ENCODE measurements at places on chromosomes 12 and 14.

DNA sequence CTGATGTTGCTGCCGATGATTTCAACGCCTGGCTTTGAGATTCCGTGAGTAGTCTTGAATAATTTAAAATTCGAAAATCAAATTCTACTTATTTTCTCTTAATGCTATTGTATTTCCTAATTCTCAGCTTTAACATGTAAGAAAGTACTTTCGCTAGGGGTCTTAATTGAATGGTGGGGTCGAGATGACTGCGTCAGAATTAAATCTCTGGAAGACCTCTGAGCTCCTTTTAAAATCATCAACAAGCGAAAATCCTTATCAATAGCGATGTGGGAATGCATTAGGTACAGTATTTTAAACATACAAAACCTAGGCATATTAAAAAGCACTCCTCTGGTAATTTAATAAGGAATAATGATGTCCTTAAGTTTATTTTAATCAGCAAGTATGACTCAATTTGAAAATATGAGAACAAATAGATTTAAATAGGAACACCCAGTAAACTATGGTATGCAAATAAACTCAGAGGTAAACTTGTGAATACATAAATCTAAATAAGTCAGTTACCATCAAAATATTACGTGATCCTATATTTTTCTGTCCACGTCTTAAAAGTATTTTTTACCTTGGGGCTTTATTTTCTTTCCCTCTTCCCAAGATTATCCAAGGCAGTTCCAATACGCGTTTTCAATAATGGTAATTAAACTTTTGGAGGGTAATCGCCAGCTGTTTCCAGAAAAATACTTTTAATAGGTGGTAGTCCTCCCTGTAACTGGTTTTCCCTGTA lies 1.4 kb downstream of the FOXA1 start:
- DNase-seq, result no peak

- no peak for DNase-seq
Observed at GRCh38 chr12:78778339-78778738, 86.2 kb upstream of the SYT1 start.

GRCh38 chr12:52528641-52529143 lies 8.5 kb upstream of the KRT5 start:
- no peak for DNase-seq

DNA sequence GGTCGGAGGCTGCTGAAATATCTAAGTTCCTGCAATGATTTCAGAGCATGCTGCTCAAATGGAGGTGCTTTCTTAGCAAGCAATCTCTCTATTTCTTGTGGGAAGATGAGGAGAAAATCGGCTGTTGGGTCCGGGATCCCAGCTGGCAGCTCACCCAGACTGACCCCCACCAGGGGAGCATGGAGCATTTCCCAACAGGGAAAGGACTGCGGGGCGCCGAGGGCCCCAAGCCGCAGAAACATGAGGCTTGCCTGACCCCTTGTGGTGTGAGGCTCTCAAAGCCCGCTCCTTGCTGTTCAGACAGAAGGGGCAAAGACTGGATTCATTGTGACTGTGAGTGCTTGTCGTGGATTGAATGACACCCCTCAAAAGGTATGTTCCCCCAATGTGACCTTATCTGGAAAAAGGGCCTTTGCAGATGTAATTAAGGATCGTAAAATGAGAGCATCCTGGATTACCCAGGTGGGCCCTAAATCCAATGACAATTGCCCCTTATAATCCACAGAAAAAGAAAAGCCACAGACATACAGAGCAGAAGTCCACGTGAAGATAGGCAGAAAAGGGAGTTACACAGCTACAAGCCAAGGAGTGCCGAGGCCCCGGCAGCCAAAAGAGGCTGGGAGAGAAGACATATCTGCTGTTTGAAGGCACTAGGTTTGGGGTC lies 116.3 kb upstream of the VASH1 start:
- peak; percentile 79 for DNase-seq

DNA sequence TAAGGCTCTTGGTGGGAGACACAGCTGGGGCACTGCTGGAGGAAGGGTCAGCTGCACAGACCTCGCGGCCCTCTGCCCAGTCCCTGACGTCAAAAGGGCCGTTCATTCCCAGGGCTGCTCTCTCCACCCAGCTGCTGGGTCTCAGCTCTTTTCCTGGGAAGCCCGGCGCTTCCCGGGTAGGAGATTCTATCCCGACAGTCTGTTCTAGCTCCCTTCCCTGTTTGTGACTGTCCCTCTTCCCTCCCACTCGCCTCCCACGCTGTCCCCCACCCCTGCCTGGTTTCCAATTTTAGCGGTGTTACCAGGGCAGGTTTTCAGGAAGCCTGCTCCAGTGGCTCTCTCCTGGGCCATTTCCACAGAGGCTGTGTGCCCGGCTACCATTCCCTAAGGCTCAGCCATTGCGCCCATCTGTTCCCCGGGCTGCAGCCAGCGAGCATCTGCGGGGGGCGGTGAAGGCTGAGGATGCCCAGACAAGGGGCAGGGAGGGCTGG lies 186.6 kb downstream of the CACNA1C start:
- DNase-seq, result peak; percentile 53

DNA sequence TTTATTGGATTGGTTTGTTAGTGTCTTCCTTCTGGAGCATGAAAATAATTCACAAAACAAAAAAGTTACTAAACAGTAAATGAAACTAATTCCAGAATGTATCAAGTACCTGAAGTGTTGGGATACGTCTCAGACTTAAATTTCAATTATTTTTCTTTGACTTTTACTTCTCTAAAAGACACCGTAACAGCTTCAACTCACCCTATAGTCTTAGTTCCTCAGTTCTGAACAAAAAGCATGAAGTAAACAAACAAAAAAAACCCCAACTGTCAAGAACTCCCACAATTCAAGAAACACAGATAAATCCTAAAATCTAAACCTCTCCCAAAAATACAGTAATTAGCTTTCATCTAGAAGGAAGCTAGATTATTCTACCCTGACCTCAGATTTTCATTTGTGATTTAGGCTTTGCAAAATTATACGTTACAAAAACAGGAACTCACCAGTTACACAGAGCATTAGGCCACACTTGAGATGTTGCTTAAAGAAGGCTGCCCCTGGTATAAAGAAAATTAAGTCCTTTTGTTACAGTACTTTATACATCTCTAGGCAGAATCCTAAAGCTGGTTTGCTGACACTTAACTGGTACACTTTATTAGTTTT lies 10.2 kb downstream of the HEATR5A start:
- no peak for DNase-seq

DNA sequence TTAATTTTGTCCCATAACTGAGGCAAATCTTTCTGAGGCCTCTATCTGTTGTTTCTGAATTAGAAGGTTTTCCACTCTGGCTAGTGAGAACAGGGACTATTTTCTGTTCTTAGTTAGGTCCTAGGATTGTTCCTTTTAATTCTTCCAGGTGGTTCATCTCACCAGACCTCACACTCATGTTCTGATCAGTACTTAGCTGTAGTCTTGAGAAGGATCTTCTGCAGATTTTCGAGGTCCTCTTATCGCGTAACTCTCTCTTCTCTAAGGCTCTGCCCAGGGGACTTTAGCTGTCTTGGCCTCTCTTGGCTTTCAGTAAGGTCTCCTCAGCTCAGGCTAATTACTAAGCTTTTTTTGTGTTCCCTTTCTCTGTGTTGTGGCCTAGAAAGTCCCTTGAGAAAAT lies 201.1 kb downstream of the ETNK1 start:
- no peak for DNase-seq

DNA sequence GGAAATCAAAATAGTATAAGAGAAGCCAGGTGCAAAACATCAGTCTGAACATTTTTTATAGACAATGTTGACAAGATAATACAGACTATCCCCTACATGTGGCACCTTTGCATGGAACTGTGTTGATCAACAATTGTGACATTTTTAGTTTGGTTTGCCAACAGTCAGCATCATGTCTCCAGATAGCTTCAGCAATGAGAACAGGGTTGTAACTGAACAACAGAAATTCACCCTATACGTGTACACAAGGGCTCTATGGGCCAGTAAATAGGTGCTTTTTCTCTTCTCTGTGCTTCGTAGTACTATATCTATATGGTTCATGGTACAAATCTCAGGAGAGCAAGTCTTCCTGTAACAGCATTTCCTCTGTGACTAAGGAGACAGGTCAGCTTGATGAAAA lies 310.4 kb downstream of the ATXN7L3B start:
- no peak for DNase-seq
